ENCODE measurements at places on chromosomes 5 and 9. TPM values are rescaled to one million over a fixed set of nuclear protein-coding genes. Genes with fewer than 3 reads are reported as not detected.

DNA sequence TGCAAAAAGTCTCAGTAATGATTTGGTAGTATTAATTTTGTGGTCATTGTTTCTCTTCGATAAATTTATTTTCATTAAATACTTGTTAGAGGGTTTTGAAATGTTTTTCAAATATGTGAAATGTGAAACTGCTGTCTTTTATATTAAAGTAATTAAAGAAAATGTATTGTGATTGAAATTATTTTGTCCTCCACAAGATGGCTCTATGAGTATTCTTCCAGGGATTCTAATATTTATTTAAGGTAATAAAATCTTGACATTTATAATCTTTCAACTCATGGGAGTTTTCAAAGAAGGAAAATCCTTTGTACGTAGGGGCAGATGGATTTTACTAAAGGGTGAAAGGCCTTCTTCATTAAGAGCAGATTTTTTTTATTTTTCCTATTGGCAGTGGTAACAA lies 19.3 kb downstream of the ISOC1 start:
- no peak overlapping the region for H3K4me3 ChIP-seq
- H3K4me1 ChIP-seq: peaks cover 10% of the 10 kb centered on the region
- peaks cover 22% of the 10 kb centered on the region for H3K36me3 ChIP-seq
- H3K27ac ChIP-seq: no peak overlapping the region
- no peaks in the 10 kb centered on the region for H3K27me3 ChIP-seq
- DNase-seq: no peak

- DNase-seq: no peak
- H3K4me1 ChIP-seq: no peaks in the 10 kb centered on the region
- no peak overlapping the region for H3K27ac ChIP-seq
- no peaks in the 10 kb centered on the region for H3K27me3 ChIP-seq
- H3K4me3 ChIP-seq: no peak overlapping the region
Measured at GRCh38 chr9:90064248-90064647, 459.4 kb downstream of the GADD45G start.

- H3K27ac ChIP-seq: no peak overlapping the region
- DNase-seq: no peak
- H3K36me3 ChIP-seq: no peaks in the 10 kb centered on the region
- H3K4me1 ChIP-seq: no peaks in the 10 kb centered on the region
Measured at GRCh38 chr9:114676901-114677300, 5.1 kb downstream of the TEX48 start.

GRCh38 chr5:65190328-65191053 lies 291.2 kb downstream of the ADAMTS6 start:
- H3K36me3 ChIP-seq: no peaks in the 10 kb centered on the region
- no peaks in the 10 kb centered on the region for H3K4me1 ChIP-seq
- no peak for DNase-seq
- H3K27ac ChIP-seq: no peak overlapping the region
- no peak overlapping the region for H3K4me3 ChIP-seq
- H3K27me3 ChIP-seq: no peaks in the 10 kb centered on the region

DNA sequence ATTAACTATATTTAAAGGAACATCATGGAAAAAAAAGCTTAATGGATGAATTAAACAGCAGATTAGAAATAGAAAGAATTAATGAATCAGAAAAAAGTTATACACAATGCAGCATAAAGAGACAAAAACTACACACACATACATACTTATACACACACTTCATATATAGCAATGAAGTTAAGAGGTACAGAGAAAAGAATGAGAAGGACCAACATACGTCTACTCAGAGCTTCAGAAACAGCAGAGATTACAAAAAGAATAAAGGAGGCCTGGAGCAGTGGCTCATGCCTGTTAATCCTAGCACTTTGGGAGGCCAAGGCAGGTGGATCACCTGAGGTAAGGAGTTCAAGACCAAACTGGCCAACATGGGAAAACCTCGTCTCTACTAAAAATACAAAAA lies 133.9 kb upstream of the TNPO1 start:
- H3K4me1 ChIP-seq: no peaks in the 10 kb centered on the region
- H3K4me3 ChIP-seq: no peak overlapping the region
- H3K36me3 ChIP-seq: no peaks in the 10 kb centered on the region
- no peak for DNase-seq
- H3K27ac ChIP-seq: no peak overlapping the region

GRCh38 chr9:703392-703791 lies 138.1 kb upstream of the DMRT1 start:
- DNase-seq: no peak
- H3K27me3 ChIP-seq: no peaks in the 10 kb centered on the region
- H3K4me3 ChIP-seq: no peak overlapping the region
- no peak overlapping the region for H3K27ac ChIP-seq
- no peaks in the 10 kb centered on the region for H3K36me3 ChIP-seq

- H3K36me3 ChIP-seq: peaks cover 5% of the 10 kb centered on the region
- peaks cover 10% of the 10 kb centered on the region for H3K4me1 ChIP-seq
- H3K27me3 ChIP-seq: no peaks in the 10 kb centered on the region
- DNase-seq: no peak
- no peak overlapping the region for H3K4me3 ChIP-seq
Measured at GRCh38 chr5:172773481-172774469, 2.8 kb upstream of the DUSP1 start.

DNA sequence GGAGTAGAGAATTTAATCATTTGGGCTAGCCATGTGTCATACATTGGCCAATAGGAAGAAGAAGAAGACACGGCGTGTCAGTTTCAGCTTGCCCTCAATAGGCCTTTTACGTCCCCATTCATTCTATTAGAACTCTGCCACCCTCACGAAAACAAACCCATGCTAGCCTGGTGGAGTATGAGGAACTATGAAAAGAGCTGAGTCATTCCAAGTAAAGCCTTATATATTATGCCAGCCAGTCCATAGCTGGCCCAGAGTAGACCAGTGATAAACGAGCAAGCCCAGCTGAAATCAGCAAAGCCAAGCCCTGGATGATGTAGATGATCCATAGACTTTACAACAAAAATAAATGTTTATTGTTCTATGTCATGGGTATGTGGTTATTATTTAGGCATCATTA lies 895.1 kb downstream of the TLE1 start:
- H3K4me1 ChIP-seq: no peaks in the 10 kb centered on the region
- no peak overlapping the region for H3K4me3 ChIP-seq
- no peaks in the 10 kb centered on the region for H3K36me3 ChIP-seq
- no peaks in the 10 kb centered on the region for H3K27me3 ChIP-seq
- no peak for DNase-seq

- H3K4me3 ChIP-seq: no peak overlapping the region
- no peaks in the 10 kb centered on the region for H3K36me3 ChIP-seq
- H3K4me1 ChIP-seq: no peaks in the 10 kb centered on the region
- H3K27me3 ChIP-seq: no peaks in the 10 kb centered on the region
Measured at GRCh38 chr5:15956622-15957021, 223.0 kb downstream of the MARCHF11 start.

The LIFR gene
- 21.4 TPM for total RNA-seq

The ANKRD18A gene
- total RNA-seq: 3.7 TPM

The DNM1 gene
- total RNA-seq: 17.6 TPM

The CRHBP gene
- total RNA-seq: 13.0 TPM

The RNF44 gene
- 77.6 TPM for total RNA-seq
